Esophagus mucosa (tissue), 1 donor: ENCODE measurements at places on chromosomes 2 and 18. TPM values are rescaled to one million over a fixed set of nuclear protein-coding genes. Genes with fewer than 3 reads are reported as not detected.

- no peak for ATAC-seq
Measured at GRCh38 chr2:145260081-145260480, 740.2 kb upstream of the ZEB2 start.

DNA sequence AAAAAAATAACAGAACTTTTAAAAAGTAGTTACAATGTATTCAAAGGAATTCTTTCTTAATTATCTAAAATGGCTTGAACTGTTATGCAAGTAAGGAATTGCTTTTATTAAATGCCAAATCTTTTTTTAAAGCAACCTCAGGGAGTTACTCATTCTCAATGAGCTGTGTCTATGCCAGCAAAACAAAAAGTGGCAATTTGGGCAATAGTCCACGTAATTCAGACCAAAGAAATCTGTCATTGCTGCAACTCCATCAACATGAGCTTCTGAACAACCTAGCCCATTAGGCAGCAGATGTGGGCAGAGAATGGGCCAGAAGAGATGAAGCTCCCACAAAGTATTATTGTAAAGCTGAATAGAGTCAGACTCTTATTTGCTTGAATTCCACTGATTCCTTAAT is 118.4 kb downstream of the ALK start:
- no peak for ATAC-seq

DNA sequence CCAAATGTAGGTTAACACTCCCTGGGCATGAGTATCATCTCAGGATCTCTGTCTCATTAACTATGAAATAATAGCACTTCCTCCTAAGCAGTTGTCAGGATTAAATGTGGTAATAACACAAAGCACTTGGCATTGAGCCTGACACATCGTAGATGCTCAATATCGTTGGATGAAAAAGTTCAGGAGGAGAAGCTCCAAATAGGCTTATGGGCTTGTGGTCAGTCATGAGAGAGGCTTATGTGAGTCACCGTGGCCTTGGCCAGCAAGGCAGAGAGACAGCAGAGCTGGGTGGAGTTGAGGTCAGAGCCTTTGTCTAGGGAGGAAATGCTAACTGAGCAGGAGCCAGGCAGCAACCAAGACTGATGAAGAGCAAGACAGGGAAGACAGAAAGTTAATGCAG is 68.3 kb upstream of the PPM1B start:
- ATAC-seq = peak; percentile 95

GRCh38 chr2:12507295-12507694 is 209.4 kb upstream of the TRIB2 start:
- peak; percentile 97 for ATAC-seq

GRCh38 chr2:82320296-82320695 is 2015.7 kb upstream of the LRRTM1 start:
- no peak for ATAC-seq

- no peak for ATAC-seq
Measured at GRCh38 chr2:138841459-138841858, 61.3 kb upstream of the NXPH2 start.

- peak; percentile 77 for ATAC-seq
Measured at GRCh38 chr2:9832586-9832985, 10.7 kb upstream of the TAF1B start.

DNA sequence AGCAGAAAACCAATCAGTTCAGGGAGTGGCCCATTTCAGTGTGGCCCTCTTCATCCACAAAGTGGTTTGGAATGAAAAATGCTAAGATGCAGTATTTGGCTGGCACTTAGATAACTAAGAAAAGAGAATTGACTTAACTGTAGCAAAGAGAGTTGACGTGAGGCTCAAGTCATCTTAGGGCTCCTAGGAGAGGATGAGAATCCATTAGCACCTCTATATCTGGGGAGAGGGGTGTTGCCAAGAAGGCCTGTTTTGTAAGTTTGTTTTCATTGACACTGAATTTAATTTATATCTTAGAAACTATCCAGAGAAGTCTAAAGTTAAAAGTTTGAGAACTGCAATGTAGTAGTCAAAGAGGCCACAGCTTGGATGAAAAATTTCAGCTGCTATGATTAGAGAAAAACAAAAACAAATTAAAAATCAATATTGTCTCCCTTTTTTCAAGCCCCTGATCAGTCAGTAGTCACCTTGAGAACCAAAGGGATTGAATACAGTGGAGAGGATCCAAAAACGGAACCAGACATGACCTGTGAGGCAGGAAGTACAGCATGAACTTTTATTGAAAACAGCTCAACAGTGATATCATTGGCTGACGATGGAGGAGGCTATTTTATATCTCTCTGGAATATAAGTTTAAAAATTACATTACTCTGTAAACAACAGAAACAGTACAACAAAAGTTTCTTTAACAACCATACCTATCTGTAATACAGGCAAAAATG is 52.7 kb downstream of the PHLPP1 start:
- no peak for ATAC-seq

- peak; percentile 50 for ATAC-seq
Measured at GRCh38 chr2:28809927-28810326, 707 bp upstream of the SPDYA start.

GRCh38 chr18:62372156-62372555 is 47.0 kb downstream of the TNFRSF11A start:
- ATAC-seq = no peak

DNA sequence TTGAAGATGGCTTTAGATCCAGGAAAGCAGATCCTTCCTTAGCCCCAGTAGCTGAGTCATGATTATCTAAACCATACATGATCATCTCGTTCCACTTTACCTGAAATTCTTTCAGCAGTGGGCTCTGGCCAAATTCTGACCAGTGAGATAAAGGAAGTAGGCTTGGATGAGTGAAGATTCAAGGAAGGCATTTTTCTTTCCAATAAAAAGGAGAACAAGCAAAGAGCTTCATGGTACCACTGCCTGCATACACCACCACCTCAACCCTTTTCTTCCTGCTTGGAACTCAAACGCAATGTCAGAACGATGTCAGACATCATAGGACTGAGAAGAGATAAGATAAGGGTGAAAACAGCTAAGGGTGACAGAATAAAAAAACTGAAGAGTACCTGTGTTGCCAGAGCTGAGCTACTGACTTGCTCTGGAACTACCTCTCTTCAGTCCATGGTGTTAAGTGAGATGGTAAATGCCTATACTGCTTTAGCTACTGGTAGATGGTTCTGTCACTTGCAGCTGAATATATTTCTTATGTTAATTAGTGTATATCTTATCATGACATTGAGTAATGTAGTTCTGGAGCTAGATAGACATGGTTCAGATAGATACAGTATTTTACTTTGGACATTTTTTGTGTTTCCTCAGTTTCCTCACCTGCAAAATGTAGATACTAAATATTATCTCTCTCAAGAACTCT is 58.7 kb upstream of the ACVR1 start:
- ATAC-seq = no peak

DNA sequence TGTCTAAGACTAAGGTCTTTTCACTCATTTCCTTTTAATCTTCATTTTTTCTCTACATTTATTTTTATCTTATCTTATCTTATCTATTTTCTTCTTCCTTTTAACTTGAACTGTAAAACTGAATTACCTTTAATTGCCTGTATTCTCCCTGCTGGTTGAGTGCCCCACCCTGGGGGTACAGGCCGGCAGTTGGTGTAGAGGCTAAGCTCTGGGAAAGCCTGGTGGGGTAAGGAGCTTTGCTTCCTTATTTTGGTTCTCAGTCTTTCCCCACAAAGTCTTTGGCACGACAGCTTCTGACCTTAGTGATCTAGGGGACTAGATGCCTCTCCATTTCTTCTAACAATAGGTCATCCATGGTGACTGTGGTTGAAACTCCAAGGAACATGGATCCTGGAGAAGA is 26.8 kb upstream of the HAAO start:
- ATAC-seq = no peak

- ATAC-seq = no peak
Measured at GRCh38 chr2:239625156-239625845, 224.5 kb upstream of the HDAC4 start.

- ATAC-seq = peak; percentile 85
Measured at GRCh38 chr2:68362069-68362468, 3.0 kb upstream of the PLEK start.

DNA sequence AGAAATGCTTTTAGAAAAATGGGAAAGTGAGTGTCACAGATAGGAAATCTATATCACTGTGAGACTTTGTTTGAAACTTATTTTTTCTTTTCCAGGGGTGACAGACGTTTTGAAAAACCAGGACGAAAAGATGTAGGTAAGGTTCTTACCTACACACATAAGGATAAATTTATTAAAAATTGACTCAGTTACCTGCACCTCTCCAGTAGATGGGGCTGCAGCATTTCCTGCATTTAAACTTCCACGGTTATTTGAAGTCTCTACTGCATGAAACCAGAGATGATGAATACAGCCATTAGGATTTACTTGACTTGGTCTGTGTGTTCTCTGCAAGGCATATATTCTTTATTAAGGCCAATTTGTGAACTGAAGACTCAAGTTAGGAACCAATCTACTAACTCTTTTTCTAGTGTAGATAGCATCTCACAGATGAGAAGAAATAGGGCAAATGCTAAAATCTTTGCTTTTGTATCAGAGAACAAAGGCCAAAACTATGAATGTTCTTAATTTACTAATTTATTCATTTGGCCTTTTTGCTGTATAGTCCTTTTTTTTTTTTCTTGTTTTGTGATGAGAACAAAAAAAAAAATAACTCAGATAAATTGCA is 15.0 kb downstream of the KCNJ13 start:
- peak; percentile 66 for ATAC-seq

Gene PTPRN
- not detected for total RNA-seq

Gene CDH2
- not detected for total RNA-seq

Gene TLX2
- not detected for total RNA-seq

Gene ARHGAP28
- 2.4 TPM for total RNA-seq

Gene MAPRE3
- 6.9 TPM for total RNA-seq

Gene PDCD1
- total RNA-seq = 0.20 TPM

Gene DLX2
- not detected for total RNA-seq

Gene NEDD4L
- total RNA-seq = 16.2 TPM

Gene FAM228A
- not detected for total RNA-seq

Gene KATNAL2
- total RNA-seq = 1.1 TPM

Gene PRSS56
- not detected for total RNA-seq
